ENCODE measurements at places on chromosomes 16 and 17.

GRCh38 chr16:23114131-23114904 lies 34.9 kb downstream of the USP31 start:
- no peak for DNase-seq

DNA sequence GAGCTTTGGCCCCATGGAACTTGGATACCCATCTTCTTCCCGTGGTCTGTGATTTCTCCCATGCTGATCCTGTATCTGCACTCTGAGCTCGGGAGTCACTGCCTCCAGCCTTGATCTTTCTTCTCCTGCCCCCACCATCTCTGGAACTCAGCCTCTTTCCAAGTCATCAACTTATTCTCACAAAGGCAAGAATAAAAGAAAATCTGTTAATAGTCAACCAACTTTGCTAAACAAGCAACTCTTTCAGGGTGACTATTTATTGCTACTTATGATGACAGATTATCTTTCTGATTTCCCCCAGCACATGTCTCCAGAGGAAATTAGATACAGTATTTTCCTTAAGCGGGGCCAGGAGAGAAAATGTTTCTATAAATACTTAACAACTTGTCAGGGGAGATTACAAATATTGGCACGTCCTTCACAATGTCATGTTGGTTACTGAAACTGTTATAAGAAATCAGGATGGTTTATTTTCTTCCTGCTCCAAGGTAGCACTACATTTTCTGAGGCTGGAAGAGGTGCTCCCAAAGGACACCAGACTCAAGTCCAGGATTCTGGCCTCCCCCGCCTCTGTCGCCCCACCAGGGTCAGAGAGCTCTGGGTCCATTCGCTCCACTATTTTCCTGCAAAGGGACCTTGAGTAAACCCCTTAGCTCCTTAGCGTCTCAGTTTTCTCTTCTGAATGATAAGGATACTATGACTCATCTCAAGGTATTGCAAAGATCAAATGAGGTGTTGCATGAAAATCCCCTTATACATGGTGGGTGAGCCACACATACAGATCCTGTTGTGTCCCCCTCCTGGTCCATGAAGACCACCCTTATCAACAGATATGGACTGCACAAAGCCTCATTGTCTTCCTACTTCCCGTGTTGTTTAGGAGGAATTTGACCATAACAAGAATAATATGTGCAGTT lies 205.2 kb upstream of the WSCD1 start:
- DNase-seq: no peak

- peak; percentile 31 for DNase-seq
Measured at GRCh38 chr17:142102-142661, 4.8 kb downstream of the SCGB1C2 start.

DNA sequence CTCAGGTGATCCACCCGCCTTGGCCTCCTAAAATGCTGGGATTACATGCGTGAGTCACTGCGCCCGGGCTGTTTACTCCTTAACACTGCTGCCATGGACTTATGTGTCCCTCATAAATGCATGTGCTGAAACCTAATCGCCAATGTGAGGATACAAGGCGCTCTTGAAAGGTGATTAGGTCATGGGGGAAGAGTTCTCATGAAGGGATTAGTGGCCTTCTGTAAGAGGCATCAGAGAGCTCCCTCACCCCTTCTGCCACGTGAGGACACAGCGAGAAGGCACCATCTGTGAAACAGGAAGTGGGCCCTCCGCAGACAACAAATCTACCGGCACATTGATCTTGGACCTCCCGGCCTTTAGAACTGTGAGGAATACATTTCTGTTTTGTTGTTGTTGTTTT lies 19.1 kb downstream of the ITPRIPL2 start:
- DNase-seq: no peak

DNA sequence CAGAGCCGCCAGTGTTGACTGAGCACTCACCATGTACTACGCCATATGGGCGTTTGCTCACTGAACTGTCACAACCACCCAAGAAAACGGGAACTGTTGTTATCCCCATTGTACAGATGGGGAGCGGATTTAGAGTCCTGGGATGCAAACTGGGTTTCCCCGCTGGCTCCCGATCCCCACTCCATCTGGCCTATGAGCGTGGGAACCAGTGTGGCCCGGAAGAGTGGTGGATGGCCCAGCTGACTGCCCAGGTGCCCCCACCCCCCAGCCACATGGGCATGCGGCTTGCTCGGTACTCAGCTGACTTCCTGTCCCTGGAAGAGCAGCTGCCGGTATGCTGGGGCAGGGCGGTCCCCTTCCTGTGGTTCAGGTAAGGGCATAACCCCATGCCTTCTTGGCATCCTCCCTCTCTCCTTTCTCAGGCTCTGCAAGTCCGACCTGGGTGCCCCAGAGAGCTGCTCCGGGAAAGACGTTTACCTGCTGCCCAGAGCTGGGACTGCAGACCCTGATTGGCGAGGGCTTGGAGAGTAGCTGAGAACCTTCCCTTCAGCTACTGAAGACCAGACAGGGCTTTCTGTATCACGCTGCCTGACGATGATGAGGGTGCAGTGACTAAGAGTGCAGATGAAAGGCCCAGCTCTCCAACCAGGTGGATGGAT lies 16.2 kb downstream of the SOCS3 start:
- peak; percentile 83 for DNase-seq

- DNase-seq: no peak
Measured at GRCh38 chr16:60681043-60681442, 1355.2 kb downstream of the CDH8 start.

Data from CD4-positive, alpha-beta T cell treated with Interleukin-12 subunit alpha and Interleukin-12 subunit beta, for 1 hour (primary cell).